ENCODE measurements at places on chromosomes 11 and 22. TPM values are rescaled to one million over a fixed set of nuclear protein-coding genes. Genes with fewer than 3 reads are reported as not detected.
A peak's percentile ranks its signal among the peaks of the same experiment; 100 is the strongest.

- ATAC-seq = no peak
These were observed 7.7 kb upstream of the DLAT start for GRCh38 chr11:112017538-112017937.

GRCh38 chr22:34129691-34130486 is 209.6 kb upstream of the LARGE1 start:
- ATAC-seq = no peak

DNA sequence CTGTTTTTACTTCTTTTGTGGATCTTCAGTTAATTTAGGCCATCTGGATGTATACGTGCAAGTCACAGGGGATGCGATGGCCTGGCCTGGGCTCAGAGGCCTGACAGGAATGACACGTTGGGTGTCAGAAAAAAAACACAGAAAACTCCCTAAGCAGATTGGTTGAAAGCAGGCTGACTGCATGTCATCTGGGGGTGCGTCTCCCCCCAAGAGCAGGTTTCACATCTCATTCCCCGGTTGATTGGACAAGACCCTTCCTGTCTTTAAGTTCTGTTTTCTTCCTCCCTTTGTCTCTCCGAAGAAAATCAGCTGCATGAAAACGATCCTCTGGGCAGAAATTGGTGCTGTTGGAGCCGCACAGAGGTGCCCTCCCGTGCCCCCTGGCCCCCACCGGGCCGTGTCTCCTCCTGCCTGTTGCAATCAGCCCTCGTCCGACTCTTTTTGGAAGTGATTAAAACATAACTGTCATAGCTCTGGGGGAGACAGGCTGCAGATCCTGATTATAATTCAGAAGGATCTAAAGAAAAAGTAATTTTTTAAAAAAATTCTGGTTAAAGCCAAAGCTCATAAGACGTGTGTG is 71.8 kb upstream of the PARVG start:
- ATAC-seq = no peak

DNA sequence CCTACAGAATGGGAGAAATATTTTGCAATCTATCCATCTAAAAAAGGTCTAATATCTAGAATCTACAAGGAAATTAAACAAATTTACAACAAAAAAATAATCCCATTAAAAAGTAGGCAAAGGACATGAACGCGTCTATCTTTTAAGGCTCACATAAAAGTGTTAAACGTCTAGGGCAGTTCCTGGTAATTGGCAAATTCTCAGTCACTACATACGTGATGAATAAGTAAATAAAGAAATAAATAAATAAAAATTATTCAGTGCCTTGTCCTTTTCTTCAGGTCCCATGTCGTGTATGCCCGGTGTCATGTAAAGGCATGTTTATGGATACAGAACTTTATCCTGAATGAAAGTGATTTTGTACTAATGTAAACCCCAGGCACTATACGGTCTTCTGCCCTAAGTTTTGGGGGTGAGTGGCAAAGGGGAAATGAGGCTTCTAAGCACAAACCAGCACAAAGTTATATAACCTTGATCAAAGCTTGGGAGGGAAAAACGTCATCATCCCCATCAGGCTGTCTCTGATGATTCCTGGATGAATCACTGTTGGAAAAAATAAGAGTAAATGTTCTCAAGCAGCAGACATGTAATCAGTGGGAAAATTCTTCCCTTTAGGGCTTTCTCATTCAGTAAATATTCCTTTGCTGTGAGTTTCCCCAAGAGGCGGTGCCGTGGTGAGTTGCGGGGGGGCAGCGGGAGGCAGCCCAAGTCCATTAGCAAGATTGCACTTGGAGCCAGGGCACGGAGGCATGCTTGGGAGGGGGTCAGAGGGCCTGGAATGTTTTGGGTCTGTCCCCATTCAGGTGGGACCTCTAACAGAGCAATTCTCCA is 30.4 kb upstream of the MICAL2 start:
- ATAC-seq = no peak

GRCh38 chr11:108825381-108825780 is 160.5 kb downstream of the DDX10 start:
- no peak for ATAC-seq

DNA sequence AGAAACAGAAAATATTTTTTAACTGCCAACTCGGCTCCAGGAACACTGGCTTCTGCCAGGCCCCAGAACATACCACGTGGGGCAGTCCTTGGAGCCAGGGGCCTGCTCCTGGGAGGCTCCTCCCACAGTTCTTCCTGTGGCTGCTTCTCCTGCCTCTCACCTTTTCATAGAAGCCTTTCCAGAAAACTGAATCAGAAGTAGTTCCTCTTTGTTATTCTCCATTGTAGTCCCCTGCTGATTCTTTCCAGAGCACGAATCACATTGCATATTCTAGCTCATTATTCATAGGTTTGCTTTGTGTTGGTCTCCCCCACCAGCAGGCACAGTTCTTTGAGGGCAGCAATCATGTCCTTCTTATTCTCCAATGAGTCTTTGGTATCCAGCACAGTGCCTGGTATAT is 106.0 kb downstream of the EFCAB6 start:
- no peak for ATAC-seq

DNA sequence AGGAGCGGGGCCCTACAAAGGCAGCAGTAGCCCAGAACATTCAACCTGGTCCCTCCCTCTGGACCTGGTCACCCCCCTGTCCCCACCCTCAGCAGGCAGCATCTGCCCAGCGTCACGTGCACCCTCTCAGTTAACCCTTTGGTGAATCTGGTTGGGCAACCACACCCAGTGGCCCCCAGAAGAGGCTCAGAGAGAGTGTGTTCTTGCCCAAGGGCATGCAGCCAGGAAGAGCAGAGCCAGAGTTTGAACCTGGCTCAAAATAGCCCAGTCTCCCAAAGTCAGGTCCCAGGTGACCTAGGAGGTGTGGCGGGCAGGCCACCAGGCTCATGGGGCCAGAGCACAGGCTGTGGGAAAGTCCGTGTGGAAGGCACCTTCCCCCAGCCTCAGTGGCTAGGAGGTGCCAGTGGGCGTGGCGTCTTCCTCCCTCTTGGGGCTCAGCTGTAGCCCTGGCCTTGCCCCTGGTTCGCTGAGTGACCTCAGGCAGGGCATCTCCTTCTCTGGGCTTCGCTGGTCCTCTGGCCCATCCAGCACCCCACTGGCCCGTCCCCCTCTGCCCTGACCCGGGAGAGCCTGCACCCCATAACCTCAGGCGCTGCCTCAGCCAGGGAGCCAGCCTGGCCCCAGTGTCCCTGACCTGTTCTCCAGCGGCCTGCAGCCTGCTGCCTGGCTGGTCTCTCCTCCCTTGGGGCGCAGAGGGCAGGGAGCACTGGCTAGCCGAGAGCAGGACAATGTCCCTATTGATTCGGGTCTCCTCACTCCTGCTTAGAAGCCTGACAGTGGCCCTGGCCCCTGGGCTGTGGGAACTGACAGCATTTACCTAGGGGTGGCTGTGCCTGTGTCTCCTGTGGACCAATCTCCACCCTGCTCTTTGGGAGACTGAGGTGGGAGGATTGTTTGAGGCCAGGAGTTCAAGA is 7.0 kb downstream of the ALDH3B1 start:
- no peak for ATAC-seq

- ATAC-seq = no peak
These were observed 6.3 kb downstream of the AMPD3 start for GRCh38 chr11:10461276-10461790.

GRCh38 chr22:30516731-30517130 is 11.2 kb upstream of the SEC14L4 start:
- no peak for ATAC-seq

GRCh38 chr22:40002935-40003715 is 8.4 kb downstream of the FAM83F start:
- no peak for ATAC-seq

DNA sequence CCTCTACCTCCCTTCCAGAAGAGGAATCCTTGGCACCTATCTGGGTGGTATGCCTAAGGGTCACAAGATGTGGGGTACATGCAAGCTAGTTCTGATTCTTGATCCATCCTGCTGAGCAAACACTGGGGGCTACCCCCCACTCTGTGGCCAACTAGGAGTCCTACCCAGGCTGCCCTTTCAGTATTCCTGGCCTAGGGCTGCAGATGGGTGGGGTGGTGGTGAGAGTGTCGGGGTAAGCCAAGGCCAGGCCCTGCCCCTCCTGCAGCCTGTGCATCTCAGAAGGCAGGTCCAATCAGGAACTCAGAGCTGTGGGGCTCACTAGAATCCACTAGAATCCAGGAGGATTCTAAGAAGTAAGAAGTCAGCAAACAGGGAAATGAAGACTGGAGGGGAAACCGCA is 10.9 kb downstream of the SSH3 start:
- no peak for ATAC-seq

DNA sequence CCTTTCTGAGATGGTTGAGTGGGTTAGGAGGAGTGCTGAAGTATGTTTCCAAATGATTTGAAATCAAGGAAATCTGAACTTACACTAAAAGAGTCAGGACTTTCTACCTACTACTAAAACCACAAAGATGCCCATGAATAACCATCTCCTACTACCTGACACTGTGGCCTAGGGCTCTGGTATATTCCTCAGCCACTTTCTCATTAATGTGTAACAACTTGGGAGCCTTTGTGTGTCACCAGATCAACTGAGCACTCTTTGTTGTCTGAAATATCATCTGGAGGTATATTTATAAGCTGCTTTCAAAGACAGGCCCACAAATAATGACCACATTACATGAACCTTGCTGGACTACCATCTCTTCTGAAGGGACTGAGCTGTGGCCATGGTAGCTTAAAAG is 43.9 kb downstream of the RELT start:
- no peak for ATAC-seq

GRCh38 chr11:78428266-78428636 is 10.6 kb upstream of the GAB2 start:
- peak; percentile 23 for ATAC-seq

The FOLR2 gene
- total RNA-seq = not detected

The SYCE3 gene
- 0.65 TPM for total RNA-seq

The FBLN1 gene
- total RNA-seq = 0.65 TPM

The TTC38 gene
- 18.0 TPM for total RNA-seq

The TTC36 gene
- total RNA-seq = 1.2 TPM

The SLC22A25 gene
- not detected for total RNA-seq

The MS4A4A gene
- total RNA-seq = not detected
